ACHN (cell line): ENCODE measurements at places on chromosomes 3 and 15.

DNA sequence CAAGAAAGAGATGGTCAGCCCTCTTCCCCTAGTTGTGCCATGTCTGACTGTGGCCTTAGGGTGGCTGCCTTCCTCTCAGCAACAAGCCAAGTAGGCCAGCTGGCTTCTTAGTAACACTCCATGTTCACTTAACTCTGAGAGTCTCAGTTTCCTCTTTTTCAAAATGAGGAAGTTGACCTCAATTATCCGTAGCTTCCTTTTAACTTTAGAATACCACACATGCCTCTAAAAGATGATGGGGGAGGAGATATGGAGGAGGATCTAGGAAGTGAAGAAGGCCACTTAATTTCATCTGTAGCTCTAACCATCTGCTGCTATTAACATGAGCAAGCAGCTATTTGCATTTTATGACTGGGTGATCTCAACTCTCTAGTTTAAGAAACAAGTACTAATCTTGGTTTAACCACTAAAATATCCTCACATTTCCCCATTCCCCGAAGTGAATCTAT lies 32.9 kb downstream of the CD200R1L start:
- DNase-seq = no peak

DNA sequence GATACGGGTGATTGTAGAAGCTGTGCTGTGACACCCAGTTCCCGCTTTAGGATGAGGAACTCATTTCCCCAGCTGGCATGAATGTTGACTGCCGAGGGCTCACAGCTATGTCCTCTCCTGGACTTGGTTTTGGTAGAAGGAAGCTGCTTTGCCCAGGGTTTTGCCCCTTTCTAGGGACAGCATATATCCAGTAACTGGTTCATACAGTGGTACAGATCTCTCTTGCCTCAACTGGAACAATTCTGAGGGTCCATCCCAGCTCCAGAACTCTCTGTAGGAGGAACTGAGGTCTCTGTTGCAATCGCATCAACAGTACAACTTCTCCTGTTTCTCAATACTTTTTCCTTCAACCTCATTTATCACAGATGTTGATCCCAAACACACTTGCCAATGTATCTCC lies 54.5 kb upstream of the FNDC3B start:
- DNase-seq = no peak

GRCh38 chr15:47477341-47477740 lies 240.0 kb upstream of the SEMA6D start:
- DNase-seq = no peak

DNA sequence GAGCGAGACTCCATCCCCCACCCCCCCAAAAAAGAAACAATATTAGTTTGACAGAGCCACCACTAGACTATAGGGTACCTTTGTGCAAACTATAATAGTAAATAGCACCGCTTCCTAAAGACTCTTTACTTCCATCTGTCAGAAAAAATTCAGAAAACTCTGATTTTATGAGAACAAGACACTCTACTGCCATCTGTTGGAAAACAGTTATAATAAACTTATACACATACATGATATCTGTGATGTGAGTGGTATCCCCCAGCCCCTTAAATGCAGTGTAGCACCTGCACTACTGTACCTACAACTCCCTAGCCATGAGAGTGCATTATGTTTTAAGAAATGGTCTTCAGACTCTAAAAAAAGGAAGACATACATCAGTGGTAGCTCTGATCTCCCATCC lies 47.1 kb upstream of the CTDSPL start:
- peak; percentile 5 for DNase-seq

DNA sequence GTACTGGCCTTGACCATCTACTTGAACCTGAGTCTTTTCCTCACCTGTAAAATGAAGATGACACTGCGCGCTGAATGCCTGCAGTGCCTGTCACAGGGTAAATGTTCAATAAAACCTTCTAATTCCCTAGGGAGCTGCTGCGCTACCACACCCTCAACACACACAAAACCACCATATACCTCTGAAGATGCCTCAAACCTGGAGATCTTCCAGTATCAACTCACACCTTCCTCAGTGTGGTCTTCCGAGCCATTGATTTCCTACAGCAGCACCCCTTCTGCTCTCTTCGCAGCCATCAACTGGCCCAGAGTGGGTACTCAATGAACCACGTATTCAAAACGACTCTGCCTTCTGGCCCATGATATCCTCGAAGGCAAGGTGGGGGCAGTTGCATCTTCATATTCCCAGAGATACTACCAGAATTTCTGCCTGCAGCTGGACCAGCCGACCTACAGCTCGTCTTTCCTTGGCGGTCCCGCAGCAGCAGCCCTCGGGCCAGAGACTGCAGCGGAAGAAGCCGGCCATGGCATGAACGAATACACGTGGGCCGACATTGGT lies 695 bp downstream of the RPL32 start:
- DNase-seq = peak; percentile 16

DNA sequence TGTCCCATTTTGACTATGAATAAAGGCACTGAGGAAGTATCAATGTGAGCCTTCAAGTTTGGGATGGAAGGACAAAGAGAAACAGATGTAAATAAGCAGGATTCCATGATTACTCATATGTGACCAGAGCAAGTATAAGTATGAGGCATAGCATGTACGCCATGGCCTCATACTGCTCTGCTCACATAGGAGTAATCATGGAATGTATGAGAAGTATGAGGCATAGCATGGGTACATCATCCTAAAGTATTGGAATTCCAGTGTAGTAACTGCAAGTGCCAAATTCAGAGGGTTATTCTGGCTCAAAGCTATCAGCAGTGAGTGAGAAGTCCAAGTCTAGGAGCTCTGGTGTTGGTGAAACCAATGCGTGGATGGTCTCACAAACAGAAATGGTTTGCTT lies 81.2 kb upstream of the WDR72 start:
- DNase-seq = no peak

GRCh38 chr3:15631426-15632211 lies 30.1 kb downstream of the BTD start:
- no peak for DNase-seq

- DNase-seq = peak; percentile 3
These were observed 57.7 kb downstream of the DNAJB8 start for GRCh38 chr3:128408693-128409623.

DNA sequence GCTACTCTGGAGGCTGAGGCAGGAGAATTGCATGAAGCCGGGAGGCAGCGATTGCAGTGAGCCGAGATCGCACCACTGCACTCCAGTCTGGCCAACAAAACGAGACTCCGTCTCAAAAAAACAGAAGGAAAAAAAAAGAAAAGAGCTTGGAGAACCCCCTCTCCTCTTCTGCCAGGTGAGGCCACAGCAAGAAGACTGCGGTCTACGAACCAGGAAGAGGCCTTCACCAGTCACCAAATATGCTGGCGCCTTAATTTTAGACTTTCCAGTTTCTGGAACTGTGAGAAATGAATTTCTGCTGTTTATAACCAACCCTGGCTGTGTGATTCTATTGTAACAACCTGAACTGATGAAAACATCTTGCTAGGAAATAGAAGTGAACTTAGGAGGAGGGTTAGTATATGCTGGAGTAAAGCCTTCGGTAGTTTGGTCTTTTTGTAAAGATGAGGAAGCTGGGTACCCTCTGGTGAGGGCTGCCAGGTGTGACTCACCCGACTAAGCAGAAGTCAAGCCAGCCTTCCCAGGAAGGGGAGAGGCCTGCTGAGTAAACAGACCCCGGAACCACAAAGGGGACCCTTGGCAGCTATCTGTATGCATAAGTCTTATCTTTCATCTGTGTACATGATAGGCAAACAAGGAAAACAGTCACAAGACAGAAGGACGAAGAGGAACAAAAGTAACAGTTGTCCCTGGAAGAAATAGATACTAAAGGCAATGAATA lies 78.7 kb downstream of the KLF13 start:
- no peak for DNase-seq

DNA sequence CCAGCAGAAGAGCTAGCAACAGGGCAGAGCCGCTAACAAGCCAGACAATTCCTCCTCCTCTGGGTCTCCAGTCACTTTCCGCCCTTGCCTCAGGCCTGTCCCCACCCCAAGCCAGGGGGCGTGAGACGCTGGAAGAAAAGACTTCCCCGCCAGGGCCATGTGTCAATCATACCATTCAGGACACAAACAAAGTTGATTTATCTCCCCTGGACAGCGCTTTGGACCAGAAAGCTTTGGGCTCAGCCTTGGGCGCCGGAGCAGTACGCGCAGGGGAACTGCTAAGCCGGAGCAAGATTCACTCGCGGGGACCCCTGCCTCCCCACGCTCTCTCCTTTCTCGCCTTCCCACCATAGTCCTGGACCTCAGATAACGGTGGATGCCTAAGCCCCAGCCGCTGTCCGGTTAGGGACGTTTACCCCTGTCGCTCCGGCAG lies 479 bp downstream of the LRRC2 start:
- no peak for DNase-seq

- no peak for DNase-seq
These were observed 524.1 kb upstream of the CBLB start for GRCh38 chr3:106392915-106393314.
